ENCODE measurements at places on chromosomes 6 and 20.

GRCh38 chr6:22828179-22829062 is 259.1 kb downstream of the HDGFL1 start:
- no peak for DNase-seq

DNA sequence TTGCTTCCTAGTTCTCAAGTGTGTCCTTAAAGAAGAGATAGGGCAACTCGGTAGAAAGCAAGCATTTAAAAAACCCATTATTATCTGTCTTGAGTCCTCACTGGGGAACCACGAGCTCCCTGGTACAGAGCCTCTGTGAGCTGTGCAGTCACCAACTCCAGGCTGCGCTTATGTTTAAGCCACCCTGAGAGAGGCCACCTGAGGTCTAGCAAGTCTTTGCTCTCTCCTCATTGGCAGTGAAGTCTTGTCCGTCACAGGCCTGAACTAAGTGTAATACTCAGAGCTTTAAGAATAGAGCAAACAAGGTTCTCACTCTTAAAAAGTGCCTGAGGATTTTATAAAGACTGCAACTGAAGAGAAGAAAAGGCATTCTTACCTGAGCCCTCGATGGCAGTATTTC is 3.9 kb upstream of the CLDN20 start:
- no peak for DNase-seq

- DNase-seq = no peak
Measured at GRCh38 chr20:11982289-11982954, 64.7 kb downstream of the BTBD3 start.

GRCh38 chr6:51511081-51511480 is 576.3 kb downstream of the PKHD1 start:
- DNase-seq = no peak

All from activated T-helper 1 cell treated with anti-CD3 and anti-CD28 coated beads, Interleukin-12 subunit alpha, Interleukin-12 subunit beta, Interleukin-2, Interleukin-4 antibody, amounts not matched to agents 30 ng/mL and 10 ng/mL and 1 ng/mL, durations not matched to agents 14 hours and 24 hours and 36 hours (primary cell).